ENCODE measurements at places on chromosomes 3 and 15.

DNA sequence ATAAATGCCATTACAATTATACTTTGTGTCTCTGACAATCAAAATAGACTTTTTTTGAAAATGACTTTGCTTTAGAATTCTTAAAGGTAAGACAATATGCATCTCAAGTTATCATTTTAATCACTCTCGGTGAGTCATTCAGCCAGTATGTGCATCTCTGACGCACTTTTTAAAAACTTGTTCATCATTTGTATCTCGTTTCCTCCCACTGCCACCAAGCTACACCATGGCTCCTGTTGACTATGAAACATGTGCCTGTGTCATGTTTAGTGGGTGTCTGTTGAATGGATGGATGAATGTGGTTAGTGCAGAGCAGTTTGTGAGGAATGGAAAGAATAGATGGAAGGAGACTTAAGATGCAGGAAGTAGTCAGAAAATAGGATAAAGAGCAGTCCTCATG lies 68.6 kb downstream of the ARPP21 start:
- peak; percentile 5 for DNase-seq

GRCh38 chr3:132231633-132232032 lies 85.6 kb upstream of the ACP3 start:
- no peak for DNase-seq

DNA sequence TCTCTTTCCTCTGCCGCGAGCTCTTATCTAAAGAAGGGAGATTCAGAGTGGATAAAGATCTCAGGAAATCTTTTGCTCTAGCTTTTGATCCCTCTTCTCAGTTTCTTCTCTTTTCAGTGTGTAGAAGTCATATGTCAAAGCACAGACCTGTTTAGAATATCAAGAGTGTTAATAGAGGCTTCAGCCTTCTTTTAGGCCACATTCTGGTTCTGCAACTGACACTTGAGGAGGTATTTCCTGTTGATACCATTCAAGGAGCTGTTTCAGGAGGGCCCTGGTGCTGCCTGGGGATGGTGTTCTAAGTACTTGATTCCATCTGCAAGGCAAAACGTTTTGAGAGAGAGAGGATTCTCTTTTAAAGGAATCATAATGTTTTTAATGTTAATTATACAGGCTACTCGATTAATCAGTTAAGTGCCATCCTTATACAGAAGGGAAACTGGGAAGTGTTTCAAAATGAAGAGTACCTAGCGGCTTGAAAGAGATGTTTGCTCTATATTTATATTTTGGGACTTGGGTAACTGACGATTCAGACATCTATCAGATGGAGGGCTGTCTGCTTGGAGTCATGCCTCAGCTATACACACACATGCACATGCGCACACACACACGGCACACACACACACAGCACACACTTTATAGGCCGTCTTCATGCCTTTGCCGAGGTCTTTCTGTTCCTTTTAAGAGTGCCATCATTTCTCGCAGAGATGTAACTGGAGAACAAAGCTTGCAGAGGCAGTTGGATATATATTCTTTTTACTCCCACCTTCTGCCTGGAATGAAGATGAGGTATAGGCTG lies 313.9 kb downstream of the PTPRG start:
- no peak for DNase-seq

DNA sequence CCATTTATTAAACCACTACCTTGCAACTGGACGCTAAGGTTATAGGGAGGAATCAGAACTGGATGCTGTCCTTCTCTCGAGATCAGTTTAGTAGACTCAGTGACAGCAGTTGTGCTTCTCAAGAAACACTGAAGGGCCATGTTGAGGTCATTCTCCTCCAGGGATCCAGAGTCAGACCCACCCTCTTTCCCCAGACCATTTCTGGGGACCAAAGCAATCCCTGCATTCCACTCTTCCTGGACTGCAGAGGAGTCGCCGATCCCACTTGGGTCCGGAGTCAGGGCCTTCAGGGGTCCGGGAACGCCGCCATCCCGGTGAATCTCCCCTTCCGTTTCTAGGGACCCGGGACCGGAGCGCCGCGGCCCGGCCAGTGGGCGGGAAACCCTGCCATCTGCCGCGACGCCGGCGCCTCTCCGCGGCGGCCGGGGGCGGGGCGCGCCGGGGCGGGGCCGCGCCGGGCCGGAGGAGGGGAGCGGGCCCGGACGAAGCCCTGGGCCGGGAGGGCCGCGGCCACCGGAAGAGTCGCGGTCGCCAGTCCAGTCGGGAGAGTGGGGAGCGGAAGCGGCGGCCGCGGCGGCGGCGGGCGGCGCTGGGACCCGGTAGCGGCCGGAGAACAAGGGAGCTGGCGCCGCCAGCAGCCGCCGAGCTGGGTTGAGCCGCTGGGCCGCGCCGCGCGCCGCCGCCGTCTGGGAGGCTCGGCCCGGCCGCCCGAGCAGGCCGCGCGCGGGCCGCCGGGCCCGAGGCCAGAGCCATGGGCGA lies at the start of gene DVL3:
Gene DVL3 (plus strand): TSS at position 493 of the 759 bp plus-strand sequence. CDS start 259 bp downstream, at position 752.
- DNase-seq, result peak; percentile 47

- DNase-seq, result no peak
These were observed 952.6 kb downstream of the AGBL1 start for GRCh38 chr15:87032295-87032694.

- no peak for DNase-seq
These were observed 247.8 kb upstream of the MCTP2 start for GRCh38 chr15:93983526-93983925.

- peak; percentile 21 for DNase-seq
These were observed 650 bp downstream of the PYGO1 start for GRCh38 chr15:55587321-55588069.

GRCh38 chr3:53794597-53794996 lies 51.6 kb downstream of the CHDH start:
- no peak for DNase-seq

DNA sequence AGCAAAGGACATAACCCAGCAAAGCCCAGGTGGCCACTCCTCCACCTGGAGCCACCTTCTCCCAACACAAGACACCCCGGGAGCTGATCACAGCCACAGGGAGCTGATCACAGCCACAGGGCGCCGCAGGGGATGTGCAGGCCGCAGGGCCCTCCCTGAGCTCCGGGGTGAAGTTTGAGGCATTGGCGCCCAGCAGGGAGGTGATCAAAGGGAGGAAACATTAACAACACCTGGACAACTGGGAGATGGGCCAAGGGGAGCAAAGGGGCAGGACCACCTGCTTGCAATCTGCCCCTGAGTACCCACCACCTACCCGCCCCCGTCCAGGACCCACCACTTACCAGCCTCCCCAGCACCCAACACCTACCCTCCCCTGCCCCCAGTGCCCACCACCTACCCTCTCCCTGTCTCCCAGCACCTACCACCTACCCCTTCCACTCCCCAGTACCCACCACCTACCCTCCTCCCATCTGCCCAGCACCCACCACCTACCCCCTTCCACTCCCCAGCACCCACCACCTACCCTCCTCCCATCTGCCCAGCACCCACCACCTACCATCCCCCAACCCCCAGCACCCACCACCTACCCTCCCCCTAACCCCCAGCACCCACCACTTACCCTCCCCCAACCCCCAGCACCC lies 2.4 kb downstream of the UROC1 start:
- no peak for DNase-seq

DNA sequence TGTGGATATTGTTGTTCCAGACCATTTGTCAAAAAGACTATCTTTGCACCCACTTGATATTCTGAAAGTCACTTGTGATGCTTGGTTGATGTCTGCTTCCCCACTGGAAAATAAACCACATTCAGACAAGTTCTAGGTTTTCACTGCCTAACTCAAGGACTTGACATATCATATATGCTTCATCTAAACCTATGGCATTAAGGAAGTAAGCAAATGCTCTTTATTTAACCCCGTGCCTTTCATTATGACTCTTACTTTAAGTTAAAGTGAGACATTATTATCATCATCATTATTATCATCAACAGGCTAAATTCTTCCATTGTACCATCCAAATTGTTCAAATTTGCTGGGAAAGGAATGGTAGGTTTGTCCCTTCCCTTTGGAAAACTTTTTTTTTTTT lies 30.8 kb upstream of the C3orf80 start:
- no peak for DNase-seq

DNA sequence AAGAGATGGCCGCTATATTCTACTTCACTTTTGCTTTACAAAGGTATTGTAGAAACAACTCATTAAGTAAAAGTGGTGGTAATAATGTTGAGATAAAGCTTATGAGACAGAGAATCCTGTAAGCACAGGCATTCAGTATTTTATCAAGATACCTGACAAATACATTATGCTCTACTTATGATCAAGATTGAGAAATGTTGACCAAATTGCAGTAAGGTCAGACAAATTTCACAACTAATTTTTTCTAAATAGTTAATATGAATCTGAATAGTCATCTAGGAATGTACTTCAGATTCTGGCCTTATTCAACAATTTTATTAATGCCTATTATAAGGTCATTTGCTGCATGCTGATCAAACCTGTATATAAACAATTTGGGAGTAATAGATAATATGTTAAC lies 95.1 kb upstream of the MBNL1 start:
- no peak for DNase-seq

DNA sequence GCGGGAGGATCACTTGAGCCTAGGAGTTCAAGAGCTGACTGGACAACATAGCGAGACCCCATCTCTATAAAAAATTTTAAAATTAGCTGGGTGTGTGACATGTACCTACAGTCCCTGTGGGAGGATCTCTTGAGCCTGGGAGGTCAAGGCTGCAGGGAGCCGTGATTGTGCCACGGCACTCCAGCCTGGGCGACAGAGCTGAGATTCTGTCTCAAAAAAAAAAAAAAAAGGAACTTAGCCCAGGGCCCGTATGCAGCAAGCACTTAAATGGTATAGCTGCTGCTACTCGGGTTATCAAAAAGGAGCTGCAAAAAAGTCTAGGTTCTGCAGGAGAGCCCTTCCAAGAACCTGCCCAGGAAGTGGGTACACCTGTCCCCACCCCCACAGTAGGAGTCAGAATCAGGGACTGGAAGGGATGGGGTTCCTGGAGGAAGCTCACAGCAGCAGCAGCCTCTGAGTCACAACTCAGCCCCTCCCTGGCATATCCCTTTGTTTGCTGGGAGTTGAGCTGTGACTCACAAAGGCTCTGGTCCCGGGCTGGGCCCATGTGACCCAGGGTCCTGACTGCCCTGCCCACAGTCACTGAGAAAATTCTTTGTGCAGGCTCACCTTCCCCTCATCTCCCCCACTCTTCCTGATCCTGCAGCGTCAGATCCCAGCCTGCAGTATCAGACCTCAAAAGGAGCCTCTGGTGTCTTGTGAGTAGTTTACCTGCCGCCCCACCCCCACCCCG lies at the start of gene SPATA12:
Gene SPATA12 (plus strand): TSS at position 576 of the 733 bp plus-strand sequence. CDS start 13,031 bp downstream, outside the sequence.
- peak; percentile 6 for DNase-seq

GRCh38 chr3:188719545-188719944 lies 452.2 kb upstream of the TPRG1 start:
- no peak for DNase-seq

DNA sequence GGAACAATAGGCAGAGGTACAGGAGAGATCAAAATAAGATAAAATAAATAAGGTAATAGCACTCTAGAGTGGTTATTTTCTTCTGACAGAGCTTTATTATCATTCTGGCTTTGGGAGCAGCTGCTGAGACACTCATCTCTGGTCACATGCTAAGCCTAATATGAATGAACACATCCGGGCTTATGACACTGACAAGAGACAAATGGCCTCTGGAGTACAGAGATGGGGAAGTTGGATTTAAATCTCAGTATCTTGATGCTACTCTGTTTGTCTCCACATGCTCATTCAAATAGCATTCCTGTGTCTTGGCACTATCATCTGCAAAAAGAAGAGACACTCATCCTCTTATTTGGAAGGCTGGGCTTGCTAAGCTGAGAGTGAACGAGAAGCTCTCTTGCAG lies 55.6 kb downstream of the TMEM45A start:
- DNase-seq, result no peak

DNA sequence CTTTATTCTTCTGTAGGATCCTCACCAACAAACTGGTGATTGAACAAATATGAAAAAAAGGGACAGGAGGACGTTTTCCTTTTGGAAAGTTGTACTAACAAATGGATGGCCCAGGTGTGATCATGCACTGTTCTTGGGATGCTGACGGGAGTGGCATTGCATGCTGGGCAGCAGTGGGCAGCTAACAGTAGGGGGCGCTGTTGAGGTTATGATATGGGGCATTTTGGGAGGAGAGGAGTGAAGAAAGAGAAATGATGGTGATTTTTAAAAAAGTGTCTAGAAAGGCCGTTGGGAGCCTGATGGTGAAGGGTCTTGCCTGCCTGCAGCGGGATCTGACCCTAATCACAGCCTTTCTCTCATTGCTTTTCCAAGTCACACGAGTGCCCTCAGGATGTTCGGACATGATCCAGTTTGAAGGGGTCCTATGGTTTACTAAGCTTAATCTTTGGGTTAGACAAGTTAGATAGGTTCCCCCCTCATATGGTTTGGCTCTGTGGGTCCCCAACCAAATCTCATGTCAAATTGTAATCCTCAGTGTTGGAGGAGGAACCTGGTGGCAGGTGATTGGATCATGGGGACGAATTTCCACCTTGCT lies 46.2 kb upstream of the PRTG start:
- peak; percentile 78 for DNase-seq

DNA sequence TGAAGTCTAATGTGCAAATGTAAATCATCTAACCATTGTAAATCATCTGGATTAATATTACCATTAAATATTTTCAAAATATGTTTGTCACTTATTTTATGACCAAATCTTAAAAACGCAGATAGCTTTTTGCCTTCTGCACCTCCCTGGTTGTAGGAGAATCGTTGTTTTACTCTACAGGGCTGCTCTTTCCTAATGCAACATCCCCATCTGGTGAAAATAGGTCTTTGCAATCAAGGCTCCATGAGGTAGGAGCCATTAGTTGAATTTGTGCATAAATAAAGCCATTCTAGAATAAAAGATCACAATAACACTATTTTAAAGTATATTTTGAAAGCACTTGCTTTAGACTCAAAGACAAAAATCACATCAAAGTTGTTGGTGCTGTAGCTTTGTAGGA lies 535.6 kb upstream of the AGTR1 start:
- DNase-seq, result no peak

GRCh38 chr3:56254835-56255234 lies 213.4 kb downstream of the ERC2 start:
- DNase-seq, result no peak

Measured in activated CD4-positive, alpha-beta T cell treated with anti-CD3 and anti-CD28 coated beads for 48 hours (primary cell).